ENCODE measurements at places on chromosomes 1 and 21. TPM values are rescaled to one million over a fixed set of nuclear protein-coding genes. Genes with fewer than 3 reads are reported as not detected.

ACTL8 gene
- polyA plus RNA-seq, result not detected

ERICH3 gene
- 0.76 TPM for polyA plus RNA-seq

CXADR gene
- polyA plus RNA-seq, result 4.9 TPM

INKA2 gene
- polyA plus RNA-seq, result 1.5 TPM

NBPF10 gene
- 1.9 TPM for polyA plus RNA-seq

PRR9 gene
- polyA plus RNA-seq, result not detected

SLC25A34 gene
- 4.7 TPM for polyA plus RNA-seq

LCE1B gene
- polyA plus RNA-seq, result not detected

ITGB2 gene
- polyA plus RNA-seq, result 7.3 TPM

CFAP141 gene
- polyA plus RNA-seq, result 0.44 TPM

LAD1 gene
- 32.4 TPM for polyA plus RNA-seq

BGLAP gene
- 1.7 TPM for polyA plus RNA-seq

- no peak for DNase-seq
Measured at GRCh38 chr1:219124163-219124562, 49.5 kb upstream of the LYPLAL1 start.

GRCh38 chr1:9115351-9116205, 13.3 kb downstream of the GPR157 start:
- DNase-seq, result no peak

DNA sequence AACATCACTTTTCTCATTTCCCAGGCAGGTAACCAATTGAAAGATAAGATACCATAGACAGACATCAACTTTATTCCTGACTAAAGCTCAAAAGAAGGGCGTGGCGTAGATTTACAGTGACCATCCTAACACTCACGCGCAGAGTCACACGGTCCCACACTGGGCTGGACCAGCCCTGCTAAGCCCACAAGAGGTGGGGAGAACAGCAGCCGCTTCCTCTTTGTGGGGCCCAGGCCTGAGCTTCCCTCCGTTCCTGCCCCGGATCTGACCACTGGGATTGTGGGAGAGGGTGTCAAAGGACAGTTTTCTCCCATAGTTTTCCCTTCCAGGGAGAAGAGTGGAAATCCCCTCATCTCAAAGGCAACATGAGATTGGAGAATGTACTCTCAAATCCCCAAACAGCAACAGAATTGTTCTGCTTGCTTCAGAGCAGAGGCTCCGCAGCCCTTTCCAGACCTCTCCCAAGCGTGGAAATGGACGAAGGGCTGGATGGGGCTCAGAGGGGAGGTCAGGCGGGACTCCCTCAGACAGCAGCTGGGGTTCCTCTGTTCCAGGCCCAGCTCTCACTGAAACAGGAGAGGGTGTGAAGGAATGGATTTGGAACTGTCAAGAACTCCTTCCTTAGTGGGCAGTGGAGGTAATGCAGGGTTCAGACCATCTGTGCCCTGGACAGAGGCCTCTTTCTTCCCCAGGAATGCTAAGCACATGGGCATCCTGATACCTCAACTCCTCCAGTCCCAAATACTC, 33.7 kb downstream of the L1TD1 start:
- no peak for DNase-seq

- DNase-seq, result no peak
Measured at GRCh38 chr1:25906644-25907300, 553 bp upstream of the STMN1 start.

DNA sequence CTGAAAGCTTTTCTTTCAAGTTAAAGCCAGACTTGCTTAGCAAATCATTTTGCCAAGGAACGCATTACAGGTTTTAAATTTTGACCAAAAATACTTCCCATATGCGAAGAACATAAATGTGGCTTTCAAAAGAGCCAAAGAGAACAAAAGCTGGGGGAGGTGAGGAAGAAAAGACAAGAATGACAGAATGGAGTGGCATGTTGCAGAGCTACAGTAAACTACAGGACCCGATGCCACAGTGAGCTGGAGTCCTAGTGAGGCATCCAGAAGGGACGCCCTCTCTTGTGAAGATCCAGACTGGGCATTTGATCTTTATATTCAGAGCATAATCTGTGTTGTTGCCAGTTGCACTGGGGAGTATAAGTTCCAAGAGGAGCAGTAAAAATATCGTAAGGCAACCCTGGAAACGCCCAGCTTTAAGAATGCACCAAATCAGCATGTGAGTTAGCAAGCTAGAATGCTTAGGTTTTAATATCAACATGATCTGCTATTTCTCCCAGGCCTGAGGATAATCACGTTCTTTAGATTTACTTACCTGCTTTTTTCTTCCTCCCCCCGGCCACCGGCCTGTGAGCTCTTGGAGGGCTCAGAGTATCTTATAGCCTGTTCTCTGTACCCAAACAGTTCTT, 48.4 kb upstream of the HOOK1 start:
- DNase-seq, result no peak

DNA sequence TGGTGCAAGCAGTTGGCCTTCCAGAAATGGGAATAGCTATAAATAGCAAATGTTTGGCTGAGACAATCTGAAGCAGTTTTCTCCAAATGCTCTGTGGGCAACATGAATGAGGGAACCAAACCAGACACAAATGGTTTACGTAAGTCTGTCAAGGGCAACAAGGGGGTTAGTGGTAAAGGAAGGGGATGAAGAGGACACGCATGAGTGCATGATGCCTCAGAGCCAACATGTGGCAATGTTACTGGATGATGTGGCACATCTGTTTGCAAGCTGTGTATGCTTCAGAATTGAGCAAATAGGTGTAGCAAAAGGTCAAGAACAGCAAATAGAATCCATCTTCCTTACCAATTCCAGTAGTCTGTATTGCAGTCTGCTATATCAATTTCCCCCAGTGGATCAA, 76.3 kb upstream of the LMO4 start:
- DNase-seq, result no peak

DNA sequence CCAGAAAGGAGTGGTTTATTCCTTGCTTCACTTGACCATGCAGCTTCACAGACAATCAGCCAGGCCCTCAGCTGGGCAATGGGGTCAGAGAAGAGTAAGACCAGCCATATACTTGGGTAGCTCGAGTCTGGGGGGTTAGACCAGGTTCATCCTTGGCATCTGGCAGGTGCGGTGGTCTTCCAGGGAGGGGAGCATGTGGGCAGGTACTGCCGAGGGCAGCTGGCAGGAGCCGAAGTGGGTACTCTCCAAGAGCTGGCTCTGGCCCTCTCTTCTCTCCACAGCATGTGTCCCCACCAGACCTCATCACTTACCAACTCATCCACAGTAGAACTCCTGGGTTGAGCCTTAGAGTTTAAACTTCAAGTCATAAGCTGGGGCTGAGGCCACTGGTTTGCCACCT, 156.8 kb downstream of the FOXD2 start:
- DNase-seq, result no peak

- DNase-seq, result no peak
Measured at GRCh38 chr1:73813716-73814115, 384.3 kb downstream of the LRRIQ3 start.

- no peak for DNase-seq
Measured at GRCh38 chr1:17207966-17208418, 3.1 kb downstream of the PADI1 start.

- no peak for DNase-seq
Measured at GRCh38 chr1:3139871-3140361, 70.9 kb downstream of the PRDM16 start.

GRCh38 chr1:172818841-172819527, 160.1 kb downstream of the FASLG start:
- DNase-seq, result no peak

- DNase-seq, result no peak
Measured at GRCh38 chr1:204659056-204659455, 26.5 kb downstream of the LRRN2 start.

DNA sequence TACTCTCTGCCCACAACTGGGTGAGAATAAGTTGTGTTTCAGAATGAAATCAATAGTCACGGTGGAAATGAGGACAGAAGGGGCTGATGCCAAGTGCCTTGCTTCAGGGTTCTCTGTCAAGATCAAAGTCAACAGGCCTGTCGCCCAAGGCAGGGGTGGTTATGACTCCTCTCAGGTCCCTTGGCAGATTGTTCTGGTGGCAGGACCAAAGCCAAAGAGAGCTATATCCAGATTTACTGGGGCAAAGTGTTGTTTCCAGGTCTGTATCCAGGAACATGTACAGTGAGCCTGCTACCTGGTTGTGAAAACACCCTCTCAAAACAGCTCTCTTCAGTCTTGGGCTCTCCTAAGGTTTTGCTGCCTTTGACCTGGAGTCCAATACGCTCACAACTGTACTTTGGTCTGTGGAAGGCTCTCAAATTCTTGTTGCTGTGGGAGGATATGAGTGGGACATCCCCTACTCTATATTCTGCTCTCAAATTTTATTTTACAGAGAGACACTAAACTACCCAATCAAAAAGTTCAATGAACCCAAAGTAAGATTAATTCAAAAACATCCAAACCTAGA, 175.1 kb upstream of the ETV3 start:
- DNase-seq, result no peak

DNA sequence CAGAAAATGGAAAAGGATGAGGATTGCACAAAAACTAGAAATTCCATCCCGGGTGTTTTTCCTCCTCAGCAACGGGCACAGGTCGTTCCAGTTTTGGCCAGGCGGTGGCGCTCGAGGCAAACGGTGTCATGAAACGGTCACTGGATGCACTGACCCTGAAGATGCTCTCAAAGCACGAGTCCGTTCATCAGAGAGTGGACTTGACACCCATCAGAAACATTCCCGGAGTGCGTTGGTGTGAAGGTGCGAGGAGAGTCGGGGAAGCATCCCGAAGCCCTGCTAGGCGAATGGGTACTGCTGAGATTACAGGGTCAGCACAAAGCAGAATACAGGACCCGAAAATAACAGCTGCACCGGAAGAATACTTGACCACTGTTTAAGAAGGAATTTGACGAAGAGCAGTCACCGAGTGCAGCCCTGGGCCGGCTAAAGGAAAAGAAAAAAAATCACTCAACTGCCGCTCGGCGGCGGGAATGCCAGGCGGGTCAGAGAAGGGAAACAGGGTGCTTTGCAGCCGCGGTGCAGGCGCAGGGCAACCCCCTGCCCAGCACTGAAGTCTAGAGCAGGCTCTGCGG, 71.7 kb upstream of the ETS2 start:
- DNase-seq, result peak; percentile 59

DNA sequence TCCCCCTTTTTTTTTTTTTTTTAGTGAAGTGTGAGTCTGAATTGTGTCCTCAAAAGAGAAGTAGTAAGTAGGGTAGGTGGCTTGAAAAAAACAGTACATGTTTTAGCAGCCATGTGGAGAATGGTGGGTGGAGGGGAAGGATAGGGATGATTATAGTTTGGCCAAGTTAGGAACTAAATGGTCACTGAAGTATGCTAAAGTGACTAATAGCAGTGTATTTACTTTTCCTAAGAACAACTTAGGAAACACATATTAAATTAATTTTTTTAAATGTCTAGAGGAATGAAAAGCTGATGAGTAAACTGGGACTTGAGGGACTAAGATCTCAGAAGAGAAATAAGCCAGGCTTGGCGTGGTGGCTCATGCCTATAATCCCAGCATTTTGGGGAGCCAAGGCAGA, 55.5 kb downstream of the PLA2G4A start:
- no peak for DNase-seq

- no peak for DNase-seq
Measured at GRCh38 chr1:32744071-32744425, 41.5 kb upstream of the SYNC start.

DNA sequence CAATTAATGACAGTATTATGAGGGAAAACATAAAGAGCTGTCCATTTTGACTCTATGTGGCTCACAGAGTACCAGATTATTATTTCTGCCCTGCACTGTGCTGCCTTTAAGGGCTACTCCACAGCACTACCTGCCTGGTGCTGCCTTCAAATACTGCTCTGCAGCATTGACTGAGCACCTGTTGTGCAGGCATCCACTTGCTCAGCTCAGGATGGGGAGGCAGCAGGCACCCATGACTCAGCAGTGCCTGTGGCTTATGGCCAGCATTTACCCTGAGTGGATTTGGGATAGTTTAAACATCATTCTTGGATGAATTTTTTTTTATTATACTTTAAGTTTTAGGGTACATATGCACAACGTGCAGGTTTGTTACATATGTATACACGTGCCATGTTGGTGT, 953 bp upstream of the KPRP start:
- no peak for DNase-seq

DNA sequence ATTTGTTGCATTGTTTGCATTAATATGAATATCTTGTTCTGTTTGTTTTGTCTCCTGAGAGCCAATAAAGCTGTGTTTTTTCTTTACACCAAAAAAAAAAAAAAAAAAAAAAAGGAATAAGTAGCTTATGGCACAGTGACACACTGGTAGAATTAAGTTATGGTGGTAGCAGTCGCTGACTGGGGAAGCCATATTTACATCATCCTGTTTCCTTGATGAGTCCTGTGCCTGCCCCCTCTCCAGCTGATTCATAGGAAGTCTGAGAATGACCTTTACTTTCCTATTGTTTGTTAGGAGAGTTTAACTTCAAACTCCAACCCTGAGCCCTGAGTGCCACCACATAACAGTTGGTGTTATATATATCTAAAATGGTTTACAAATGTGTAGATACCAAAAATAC, 62.2 kb downstream of the OBSCN start:
- no peak for DNase-seq

DNA sequence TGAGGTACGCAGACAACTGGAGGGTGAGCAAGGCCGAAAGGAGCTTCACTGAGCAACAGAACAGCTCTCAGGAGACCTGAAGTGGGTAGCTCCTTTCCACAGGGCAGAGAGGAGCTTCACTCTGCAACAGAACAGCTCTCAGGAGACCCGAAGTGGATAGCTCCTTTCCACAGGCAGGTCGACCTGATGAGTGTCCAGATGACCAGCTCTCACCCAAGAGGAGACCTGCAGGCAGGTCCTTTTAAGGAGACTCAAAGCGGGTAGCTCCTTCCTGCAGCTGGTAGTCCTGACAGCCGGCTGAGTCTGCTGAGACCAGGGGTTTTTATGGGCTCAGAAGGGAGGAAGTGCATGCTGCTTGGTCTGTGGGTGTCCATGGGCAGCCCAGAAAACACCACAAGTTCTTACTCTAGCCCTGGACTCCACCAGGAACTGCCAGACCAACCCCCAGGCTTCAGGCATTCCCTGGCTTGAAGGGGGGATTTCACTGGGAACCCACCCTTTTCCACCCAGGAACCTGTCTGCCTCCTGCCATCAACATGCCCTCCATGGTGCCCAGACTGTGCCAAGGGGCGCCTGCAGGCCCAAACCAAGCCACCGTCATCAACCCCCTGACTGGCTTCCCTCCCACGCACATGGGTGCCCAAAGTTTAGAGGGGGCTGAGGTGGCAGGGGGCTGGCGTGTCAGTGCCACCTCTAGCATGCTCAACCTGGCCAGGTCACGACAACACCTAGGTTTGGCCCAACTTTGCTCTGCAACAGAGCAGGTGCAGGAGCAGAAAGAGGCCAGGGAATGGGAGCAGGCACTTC, 43.6 kb downstream of the ZBTB8OS start:
- no peak for DNase-seq

GRCh38 chr1:7218210-7218832, 433.1 kb downstream of the CAMTA1 start:
- DNase-seq, result no peak

- DNase-seq, result no peak
Measured at GRCh38 chr21:29371464-29371863, 72.7 kb downstream of the BACH1 start.

GRCh38 chr1:9086045-9086444, 16.6 kb upstream of the SLC2A5 start:
- no peak for DNase-seq
